Activated CD4-positive, alpha-beta memory T cell treated with anti-CD3 and anti-CD28 coated beads for 36 hours (primary cell): ENCODE measurements at places on chromosomes 1 and 21.
A peak's percentile ranks its signal among the peaks of the same experiment; 100 is the strongest.

DNA sequence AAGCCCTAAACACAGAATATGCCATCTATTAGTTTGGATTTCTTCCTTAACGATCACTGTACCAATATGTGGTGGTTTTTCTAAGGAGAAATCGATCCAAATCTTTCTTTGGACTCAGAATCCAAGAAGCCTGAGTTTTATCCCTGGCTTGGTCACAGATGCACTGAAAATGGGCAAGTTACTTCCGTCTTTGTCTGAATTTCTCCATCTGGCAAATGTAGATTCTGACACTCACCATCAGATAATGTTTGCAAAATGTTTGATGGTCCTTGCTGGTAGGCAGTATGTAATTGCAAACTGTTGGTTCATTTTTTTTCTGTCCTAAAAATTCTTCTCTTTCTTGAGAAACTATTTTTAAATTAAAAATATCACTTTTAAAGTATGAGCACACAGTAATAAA lies 115.0 kb downstream of the TSEN15 start:
- peaks cover 14% of the 10 kb centered on the region for H3K4me1 ChIP-seq
- no peaks in the 10 kb centered on the region for H3K36me3 ChIP-seq
- H3K27me3 ChIP-seq = peaks cover 1% of the 10 kb centered on the region
- H3K4me3 ChIP-seq = no peak overlapping the region
- DNase-seq = no peak
- H3K27ac ChIP-seq = no peak overlapping the region

GRCh38 chr21:29250636-29251035 lies 48.1 kb upstream of the BACH1 start:
- H3K27ac ChIP-seq = no peak overlapping the region
- H3K36me3 ChIP-seq = peaks cover 16% of the 10 kb centered on the region
- peaks cover under 1% of the 10 kb centered on the region for H3K4me1 ChIP-seq

- no peak overlapping the region for H3K4me3 ChIP-seq
- H3K4me1 ChIP-seq = no peaks in the 10 kb centered on the region
- no peaks in the 10 kb centered on the region for H3K27me3 ChIP-seq
- no peaks in the 10 kb centered on the region for H3K36me3 ChIP-seq
- no peak overlapping the region for H3K27ac ChIP-seq
Observed at GRCh38 chr21:39712976-39713375, 32.0 kb upstream of the IGSF5 start.

- peaks cover under 1% of the 10 kb centered on the region for H3K36me3 ChIP-seq
- DNase-seq = no peak
- H3K27me3 ChIP-seq = no peaks in the 10 kb centered on the region
- H3K27ac ChIP-seq = no peak overlapping the region
Observed at GRCh38 chr1:246372559-246372958, 134.5 kb downstream of the SMYD3 start.

- H3K4me3 ChIP-seq = no peak overlapping the region
- H3K4me1 ChIP-seq = peaks cover 18% of the 10 kb centered on the region
- no peak for DNase-seq
- H3K27ac ChIP-seq = no peak overlapping the region
- H3K27me3 ChIP-seq = no peaks in the 10 kb centered on the region
Observed at GRCh38 chr1:153881751-153882150, 41.0 kb downstream of the GATAD2B start.

GRCh38 chr1:186494832-186495271 lies 33.9 kb upstream of the PDC start:
- no peaks in the 10 kb centered on the region for H3K36me3 ChIP-seq
- H3K27ac ChIP-seq = no peak overlapping the region
- no peaks in the 10 kb centered on the region for H3K27me3 ChIP-seq
- no peak for DNase-seq
- no peaks in the 10 kb centered on the region for H3K4me1 ChIP-seq
- H3K4me3 ChIP-seq = no peak overlapping the region

- H3K4me1 ChIP-seq = no peaks in the 10 kb centered on the region
- no peak for DNase-seq
- no peaks in the 10 kb centered on the region for H3K36me3 ChIP-seq
- H3K4me3 ChIP-seq = no peak overlapping the region
- H3K27me3 ChIP-seq = peaks cover 8% of the 10 kb centered on the region
Observed at GRCh38 chr1:166039436-166040201, 127.2 kb downstream of the FAM78B start.

- H3K27ac ChIP-seq = no peak overlapping the region
- H3K36me3 ChIP-seq = peaks cover 9% of the 10 kb centered on the region
- peak; percentile 55 for DNase-seq
- peaks cover 39% of the 10 kb centered on the region for H3K4me1 ChIP-seq
Observed at GRCh38 chr1:174209347-174210187, 50.2 kb downstream of the RABGAP1L start.

DNA sequence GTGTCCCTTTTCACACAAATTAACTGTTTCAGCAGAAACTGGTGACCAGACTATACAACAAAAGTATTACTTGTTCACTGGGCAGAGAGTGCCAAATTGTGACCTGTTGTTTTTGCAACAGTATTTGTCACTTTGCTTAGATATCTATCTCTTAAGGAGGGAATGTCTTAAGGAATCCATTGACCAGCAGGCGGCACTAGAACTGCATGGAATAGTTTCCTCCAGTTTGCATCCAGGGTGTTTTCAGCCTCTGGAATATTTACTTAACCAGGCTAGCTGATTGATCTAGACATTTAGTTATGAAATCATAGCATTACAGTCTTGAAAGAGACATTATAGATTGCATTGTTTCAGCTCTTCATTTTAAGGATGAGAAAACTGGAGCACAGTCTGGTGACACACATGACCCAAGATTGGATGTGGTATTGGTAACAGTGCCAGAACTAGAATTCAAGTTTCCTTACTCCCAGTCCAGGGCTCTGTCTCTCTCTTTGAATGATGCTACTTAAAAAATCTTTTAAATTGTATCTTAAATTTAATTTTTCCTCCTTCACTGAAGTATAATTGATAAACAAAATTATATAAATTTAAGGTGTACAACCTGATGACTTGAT lies 16.9 kb downstream of the RPTN start:
- peaks cover 2% of the 10 kb centered on the region for H3K36me3 ChIP-seq
- no peak overlapping the region for H3K4me3 ChIP-seq
- H3K4me1 ChIP-seq = peaks cover 5% of the 10 kb centered on the region
- peak; percentile 41 for DNase-seq
- H3K27ac ChIP-seq = no peak overlapping the region
- peaks cover 41% of the 10 kb centered on the region for H3K27me3 ChIP-seq

DNA sequence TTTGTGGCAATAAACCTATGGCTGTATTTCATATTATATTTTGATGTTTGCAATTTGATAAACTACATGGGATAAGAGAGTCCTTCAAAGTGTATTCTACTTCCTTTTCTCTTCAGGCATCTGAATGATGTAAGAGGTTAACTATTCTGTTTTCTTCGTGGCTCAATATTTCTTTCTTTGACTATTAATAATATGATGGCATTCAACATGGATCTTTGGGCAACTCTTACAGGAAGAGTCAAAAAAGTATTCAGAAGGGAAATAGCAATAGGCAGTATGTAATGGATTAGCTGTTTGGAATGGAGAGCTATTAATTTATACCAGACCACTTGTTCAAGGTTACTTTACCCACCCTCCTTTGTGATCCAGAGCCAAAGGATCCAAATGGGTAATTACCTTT lies 74.4 kb downstream of the HMCN1 start:
- peaks cover 12% of the 10 kb centered on the region for H3K27me3 ChIP-seq
- DNase-seq = no peak
- H3K4me3 ChIP-seq = no peak overlapping the region
- no peak overlapping the region for H3K27ac ChIP-seq
- no peaks in the 10 kb centered on the region for H3K4me1 ChIP-seq

DNA sequence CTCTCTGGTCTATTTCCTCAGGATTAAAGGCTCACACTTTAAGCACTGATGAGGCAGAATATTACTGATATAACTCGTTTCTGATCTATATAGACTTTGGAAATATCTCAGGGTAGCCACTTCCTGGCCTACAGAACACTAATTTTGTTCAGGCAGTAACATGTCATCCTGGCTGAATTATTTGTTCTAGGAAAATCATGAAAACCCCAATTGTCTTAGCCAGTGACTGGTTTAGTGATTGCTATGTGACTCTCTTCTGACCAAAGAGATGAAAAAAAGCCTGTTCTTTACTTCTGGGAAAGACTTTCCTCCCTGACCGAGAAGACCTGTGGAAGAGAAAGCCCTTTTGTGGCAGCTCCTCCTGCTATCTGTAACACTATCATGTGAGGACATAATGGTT lies 453.7 kb downstream of the SETD4 start:
- DNase-seq = no peak
- no peaks in the 10 kb centered on the region for H3K36me3 ChIP-seq
- no peaks in the 10 kb centered on the region for H3K4me1 ChIP-seq
- no peak overlapping the region for H3K4me3 ChIP-seq
- H3K27me3 ChIP-seq = peaks cover 14% of the 10 kb centered on the region

- no peak overlapping the region for H3K4me3 ChIP-seq
- no peak overlapping the region for H3K27ac ChIP-seq
- no peaks in the 10 kb centered on the region for H3K27me3 ChIP-seq
- DNase-seq = no peak
- H3K4me1 ChIP-seq = no peaks in the 10 kb centered on the region
Observed at GRCh38 chr1:114558544-114558943, 22.9 kb downstream of the BCAS2 start.

GRCh38 chr1:52182874-52183400 lies 41.0 kb downstream of the ZFYVE9 start:
- H3K4me1 ChIP-seq = no peaks in the 10 kb centered on the region
- DNase-seq = no peak
- no peaks in the 10 kb centered on the region for H3K36me3 ChIP-seq
- no peak overlapping the region for H3K27ac ChIP-seq

GRCh38 chr21:24594082-24594481 lies 1013.2 kb downstream of the MRPL39 start:
- DNase-seq = no peak
- no peaks in the 10 kb centered on the region for H3K27me3 ChIP-seq
- H3K4me3 ChIP-seq = no peak overlapping the region
- no peaks in the 10 kb centered on the region for H3K4me1 ChIP-seq

DNA sequence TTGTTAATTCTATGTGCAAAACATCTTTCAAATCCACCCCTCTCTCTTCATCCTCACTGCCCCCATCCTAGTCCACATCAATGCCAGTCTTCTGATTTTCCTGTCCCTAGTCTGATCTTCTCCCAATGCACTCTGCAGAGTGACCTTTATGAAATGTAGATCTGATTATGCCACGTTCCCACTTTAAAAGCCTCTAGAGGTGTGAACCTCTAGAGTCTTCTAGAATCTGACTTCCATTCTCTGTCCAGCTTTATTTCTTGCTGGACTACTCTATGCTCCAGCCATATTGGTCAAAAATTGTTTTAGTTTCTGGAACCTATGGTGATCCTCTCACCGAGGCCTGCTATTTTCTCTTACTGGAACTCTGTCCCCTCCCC lies 32.5 kb downstream of the ZNF648 start:
- H3K27me3 ChIP-seq = no peaks in the 10 kb centered on the region
- peak overlapping the region; percentile 88 for H3K4me3 ChIP-seq
- H3K36me3 ChIP-seq = peaks cover 5% of the 10 kb centered on the region
- H3K27ac ChIP-seq = peak overlapping the region; percentile 92

DNA sequence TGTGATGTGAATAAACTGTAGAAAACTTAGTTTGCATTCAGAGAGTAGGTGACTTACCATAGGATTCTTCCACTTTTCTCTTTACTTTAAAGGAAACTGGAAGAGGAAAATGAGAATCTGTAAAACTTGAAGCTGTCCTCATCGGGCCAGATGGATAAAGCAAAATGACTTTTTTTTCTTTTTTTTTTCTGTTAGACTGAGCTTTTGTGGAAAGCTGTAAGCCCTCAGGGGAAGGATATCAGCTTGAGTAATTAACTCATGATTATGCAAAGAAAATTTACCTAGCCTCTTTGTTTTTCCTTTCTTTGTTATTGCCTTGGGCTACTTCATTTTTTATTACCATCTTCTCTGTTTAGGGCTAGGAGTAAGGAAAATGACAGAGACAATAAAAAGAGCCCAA lies 53.4 kb downstream of the DPH5 start:
- peaks cover 30% of the 10 kb centered on the region for H3K4me1 ChIP-seq
- H3K36me3 ChIP-seq = peaks cover 44% of the 10 kb centered on the region
- H3K27me3 ChIP-seq = no peaks in the 10 kb centered on the region

- peaks cover 9% of the 10 kb centered on the region for H3K36me3 ChIP-seq
- peak; percentile 28 for DNase-seq
- H3K4me1 ChIP-seq = peaks cover 43% of the 10 kb centered on the region
Observed at GRCh38 chr1:89025928-89026327, 3.3 kb upstream of the GBP3 start.

DNA sequence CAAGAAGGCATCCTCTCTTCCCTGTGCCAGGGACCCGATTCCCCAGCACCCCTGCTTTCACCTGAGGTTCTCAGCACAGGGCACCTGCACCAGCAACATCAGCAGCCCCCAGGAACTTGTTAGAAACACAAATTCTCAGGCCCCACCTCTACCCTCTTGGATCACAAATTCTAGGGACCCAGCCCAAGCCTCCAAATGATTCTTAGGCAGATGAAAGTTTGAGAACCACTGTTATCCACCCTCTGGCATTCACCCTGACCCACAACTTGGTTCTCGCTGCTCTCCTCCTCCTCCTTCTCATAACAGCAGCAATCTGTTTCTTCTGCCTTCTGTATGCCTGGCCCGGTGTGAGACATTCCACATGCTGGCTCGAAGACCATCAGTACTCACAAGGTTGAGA lies 60.3 kb upstream of the HIVEP3 start:
- H3K4me1 ChIP-seq = peaks cover 23% of the 10 kb centered on the region
- H3K27me3 ChIP-seq = no peaks in the 10 kb centered on the region
- H3K4me3 ChIP-seq = no peak overlapping the region
- no peak overlapping the region for H3K27ac ChIP-seq
- no peak for DNase-seq

DNA sequence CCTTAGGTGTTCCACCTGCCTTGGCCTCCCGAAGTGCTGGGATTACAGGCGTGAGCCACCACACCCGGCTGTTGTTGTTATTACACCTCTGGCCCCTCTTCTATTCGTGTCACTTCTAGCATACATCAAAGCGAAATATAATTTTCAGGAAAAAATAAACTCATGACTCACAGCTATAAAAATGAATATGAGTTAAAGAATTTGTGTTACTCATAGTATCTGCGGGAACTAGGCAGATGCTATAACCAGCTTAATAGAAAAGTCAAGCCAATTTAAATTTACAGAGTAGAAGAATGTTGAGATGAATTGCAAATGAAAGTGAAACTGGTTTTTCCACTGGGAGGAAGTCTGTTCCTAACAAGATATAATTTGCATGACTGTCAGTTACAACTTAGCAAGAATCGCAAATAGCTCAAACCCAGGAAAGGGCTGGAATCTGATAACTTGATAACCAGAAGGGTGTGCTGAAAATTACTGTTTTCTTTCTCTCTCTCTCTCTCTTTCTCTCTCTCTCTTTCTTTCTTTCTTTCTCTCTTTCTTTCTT lies 11.2 kb downstream of the OR2W3 start:
- H3K36me3 ChIP-seq = no peaks in the 10 kb centered on the region
- peak; percentile 50 for DNase-seq

DNA sequence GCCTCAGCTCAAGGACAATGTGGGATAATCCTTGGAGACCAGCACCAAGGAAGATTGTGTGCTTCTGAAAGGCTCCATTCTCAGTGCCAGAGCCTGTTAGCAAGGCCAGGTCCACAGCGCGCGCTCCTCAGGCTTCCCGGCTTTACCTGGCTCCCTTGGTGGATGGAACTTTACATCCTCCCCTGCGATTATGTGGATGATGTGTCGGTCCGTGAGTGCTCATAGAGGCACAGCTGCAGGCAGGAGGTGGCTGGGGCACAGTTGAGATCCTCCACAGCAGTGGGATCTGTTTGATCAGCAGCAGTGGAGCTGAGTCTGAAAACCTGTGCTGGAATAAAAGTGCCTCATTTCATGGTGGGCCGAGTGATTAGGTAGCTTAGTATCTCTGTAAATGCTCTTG lies 62.7 kb downstream of the PRDM2 start:
- peaks cover 83% of the 10 kb centered on the region for H3K4me1 ChIP-seq
- no peak overlapping the region for H3K4me3 ChIP-seq
- H3K36me3 ChIP-seq = peaks cover 10% of the 10 kb centered on the region
